ENCODE measurements at places on chromosomes 3 and 15.

GRCh38 chr3:118550556-118550955 lies 484.1 kb downstream of the IGSF11 start:
- no peak for DNase-seq

DNA sequence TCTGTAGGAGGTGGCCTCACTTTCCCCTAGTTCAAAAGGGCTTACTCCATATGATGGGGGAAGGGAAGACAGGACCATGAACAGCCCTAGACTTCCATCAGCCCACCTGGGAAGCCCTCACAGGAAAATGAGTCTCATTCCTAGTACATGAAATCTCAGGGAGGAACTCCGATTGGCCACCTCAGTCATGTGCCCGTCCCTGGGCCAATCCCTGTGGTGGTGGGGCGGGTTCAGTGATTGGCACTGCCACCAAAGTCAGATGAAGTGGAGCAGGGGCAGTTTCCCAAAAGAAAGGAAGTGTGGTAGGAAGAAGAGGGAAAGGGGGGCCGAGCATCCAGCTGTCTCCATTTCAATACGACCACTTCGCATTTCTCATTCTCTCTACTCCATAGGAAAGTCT lies 25.9 kb upstream of the GP9 start:
- no peak for DNase-seq

DNA sequence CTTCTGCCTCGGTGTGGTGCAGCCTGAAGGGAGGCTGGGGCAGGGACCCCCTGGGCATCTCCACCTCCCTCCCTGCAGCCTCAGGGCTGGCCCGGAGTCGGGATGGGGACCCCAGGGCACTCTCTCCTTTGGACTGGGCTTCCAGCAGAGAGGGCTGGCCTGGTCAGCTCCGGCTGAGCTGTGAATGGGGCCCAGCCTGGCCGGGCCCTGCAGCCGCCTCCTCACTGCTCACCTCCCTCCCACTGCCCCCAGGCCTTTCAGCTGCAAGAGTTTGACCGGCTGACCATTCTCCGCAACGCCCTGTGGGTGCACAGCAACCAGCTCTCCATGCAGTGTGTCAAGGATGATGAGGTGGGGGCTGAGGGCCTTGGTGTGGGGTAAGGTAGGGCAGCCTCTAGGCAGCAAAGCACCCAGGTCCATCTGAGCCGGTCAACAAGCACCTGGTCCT lies 36.0 kb downstream of the PSTPIP1 start:
- DNase-seq = no peak

DNA sequence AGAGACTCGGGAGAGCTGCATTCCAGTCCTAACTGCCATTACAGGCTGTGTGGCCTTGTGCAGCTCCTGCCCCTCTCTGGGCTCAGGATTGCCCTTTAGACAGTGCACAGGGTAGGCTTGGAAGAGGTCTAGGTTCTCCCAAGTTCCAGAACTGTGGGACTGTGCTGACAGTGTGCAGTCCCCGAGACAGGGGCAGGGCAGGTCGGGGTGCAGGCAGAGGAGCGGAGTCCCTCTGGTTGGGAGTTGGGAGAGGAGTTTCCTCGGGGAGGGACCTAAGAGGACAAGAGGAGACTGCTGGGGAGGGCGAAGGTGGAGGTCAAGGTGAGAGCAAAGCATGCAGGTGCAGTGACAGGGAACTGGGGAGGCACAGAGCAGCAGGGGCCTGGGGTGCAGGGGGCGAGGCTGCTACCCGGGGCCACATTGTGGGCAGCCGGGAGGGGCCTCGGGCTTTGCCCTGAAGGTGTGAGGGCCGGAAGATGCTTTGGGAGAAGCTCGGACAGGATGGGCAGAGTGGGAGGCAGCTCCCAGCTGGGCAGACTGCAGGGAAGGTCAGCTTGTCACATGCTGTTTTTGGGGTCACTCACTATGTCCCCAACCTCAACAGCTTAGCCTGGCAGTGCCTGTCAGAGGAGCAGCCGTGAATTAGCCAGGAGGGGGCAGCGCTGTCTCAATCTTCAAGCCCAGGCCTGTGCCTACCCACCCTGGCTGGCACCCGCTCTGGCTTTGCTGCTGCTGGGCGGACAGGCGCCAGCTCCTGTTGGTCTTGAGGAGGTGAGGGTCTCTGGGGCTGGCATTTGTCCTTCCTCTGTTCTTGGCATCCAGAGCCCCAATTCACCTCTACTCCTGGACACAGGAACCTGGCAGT lies 15.4 kb upstream of the CSPG4 start:
- DNase-seq = no peak

- DNase-seq = no peak
Observed at GRCh38 chr15:59739557-59740186, 50.6 kb upstream of the BNIP2 start.

DNA sequence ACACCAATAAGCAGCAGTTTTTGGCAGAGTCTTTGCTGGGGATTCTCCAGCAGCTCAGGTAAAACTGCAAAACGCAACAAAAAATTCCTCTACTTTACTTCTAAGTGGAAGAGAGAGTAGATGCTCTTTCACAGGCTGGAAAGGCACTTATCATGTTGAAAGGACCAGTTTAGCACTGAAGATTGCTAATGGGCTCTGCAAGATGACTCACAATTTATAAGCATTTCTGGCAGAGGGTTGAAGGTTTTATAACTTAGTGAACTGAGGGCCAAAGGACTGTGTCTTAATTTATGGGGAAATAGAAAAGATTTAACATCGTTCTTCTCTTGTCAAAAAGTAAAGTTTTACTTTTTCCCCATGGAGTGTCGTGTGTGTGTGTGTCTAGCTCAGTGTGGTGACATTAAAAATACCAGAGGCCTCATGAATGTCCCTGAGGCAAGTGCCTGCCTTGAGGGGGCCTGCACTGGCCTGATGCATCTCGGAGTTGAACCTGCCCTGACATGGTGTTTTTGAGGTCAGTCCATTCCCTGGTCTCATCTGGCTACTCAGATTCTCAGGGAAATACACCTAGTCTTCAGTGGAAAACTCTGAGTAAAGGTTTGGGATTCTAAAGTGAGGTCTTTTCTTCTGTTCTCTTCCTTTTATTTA lies 1092.0 kb downstream of the NAALADL2 start:
- DNase-seq = no peak

DNA sequence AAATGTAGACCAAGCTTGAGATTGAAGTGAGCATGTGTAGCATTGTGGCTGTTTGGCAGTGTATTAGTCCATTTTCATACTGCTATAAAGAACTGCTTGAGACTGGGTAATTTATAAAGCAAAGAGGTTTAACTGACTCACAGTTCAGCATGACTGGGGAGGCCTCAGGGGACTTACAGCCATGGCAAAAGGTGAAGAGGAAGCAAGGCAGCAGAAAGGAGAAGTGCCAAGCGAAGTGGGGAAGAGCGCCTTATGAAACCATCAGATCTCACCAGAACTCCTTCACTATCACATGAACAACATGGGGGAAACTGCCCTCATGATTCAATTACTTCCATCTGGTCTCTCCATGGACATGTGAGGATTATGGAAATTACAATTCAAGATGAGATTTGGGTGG lies 8.6 kb upstream of the CERS3 start:
- DNase-seq = no peak

- DNase-seq = no peak
Observed at GRCh38 chr3:50010959-50011358, 71.0 kb downstream of the RBM6 start.

GRCh38 chr15:89174476-89174875 lies 46.9 kb downstream of the RLBP1 start:
- no peak for DNase-seq

- peak; percentile 67 for DNase-seq
Observed at GRCh38 chr15:94370206-94370935, 139.0 kb downstream of the MCTP2 start.

DNA sequence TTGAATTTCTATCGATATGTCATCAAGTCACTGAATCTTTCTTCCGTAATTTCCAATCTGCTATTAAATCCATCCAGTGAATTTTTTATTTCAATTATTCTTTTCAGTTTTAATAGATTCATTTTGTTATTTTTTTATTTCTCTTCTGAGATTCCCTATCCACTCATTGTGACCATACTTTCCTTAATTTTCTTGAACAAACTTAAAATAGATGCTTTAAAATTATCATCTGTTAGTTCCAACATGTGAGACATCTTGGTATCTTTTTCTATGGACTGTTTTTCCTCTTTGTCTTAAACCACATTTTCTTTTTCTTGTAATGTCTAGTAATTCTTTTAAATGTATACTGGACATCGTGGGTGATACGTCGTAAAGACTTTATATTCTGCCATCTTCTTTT lies 236.6 kb upstream of the TLE3 start:
- no peak for DNase-seq

- DNase-seq = no peak
Observed at GRCh38 chr3:184670091-184670602, 41.7 kb downstream of the MAGEF1 start.

DNA sequence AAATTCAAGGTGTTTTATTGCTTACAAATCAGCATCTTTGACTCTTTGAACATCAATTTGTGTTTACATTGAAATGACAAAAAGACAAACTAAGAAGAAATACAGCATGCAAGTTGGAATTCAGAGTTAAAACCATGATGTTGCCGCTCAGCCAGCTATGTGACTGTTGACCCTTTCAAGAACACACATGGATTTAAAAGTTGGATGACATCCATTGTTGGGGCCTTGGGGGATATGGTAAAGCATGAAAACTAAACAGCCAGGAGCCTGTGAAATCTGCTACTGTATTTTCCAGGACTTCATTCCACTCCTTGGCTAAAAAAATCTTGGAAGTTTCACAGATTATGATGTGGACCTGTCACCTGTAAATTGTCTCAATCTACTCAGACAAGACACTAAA lies 4.6 kb downstream of the P2RY1 start:
- DNase-seq = no peak

GRCh38 chr15:63831041-63831440 lies 2.7 kb downstream of the HERC1 start:
- DNase-seq = no peak

GRCh38 chr3:151878465-151878864 lies 5.0 kb downstream of the SUCNR1 start:
- DNase-seq = no peak

DNA sequence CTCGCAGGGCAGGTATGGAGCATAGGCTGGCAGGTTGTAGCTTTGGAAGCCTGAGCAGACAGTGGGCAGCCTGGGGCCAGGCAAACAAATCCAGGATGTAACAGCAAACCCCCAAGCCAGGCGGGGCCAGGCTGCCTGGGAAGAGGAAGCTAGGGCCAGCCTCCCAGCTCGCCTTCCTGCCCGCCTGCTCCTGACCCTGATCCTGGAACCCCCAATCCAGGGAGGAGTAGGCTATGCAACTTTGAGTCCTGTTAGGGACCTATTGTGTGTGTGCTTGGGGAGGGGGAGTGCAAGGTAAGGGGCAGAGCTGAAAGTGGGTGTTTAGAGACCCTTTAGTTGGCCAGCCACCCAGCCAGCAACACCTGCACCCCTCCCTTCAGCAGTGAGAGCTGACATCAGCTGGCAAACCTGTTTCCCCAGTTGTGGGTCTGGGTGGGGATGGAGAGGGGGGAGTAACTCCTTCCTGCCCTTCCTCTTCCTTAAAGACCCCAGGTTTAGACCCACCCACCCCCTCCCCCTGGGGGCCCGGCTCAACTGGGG lies 2.5 kb downstream of the NBEAL2 start:
- DNase-seq = no peak

GRCh38 chr15:39183164-39183881 lies 397.6 kb upstream of the THBS1 start:
- DNase-seq = no peak

- no peak for DNase-seq
Observed at GRCh38 chr3:171967932-171968678, 71.3 kb upstream of the FNDC3B start.

GRCh38 chr3:127049393-127049792 lies 66.5 kb downstream of the PLXNA1 start:
- DNase-seq = no peak

- no peak for DNase-seq
Observed at GRCh38 chr3:119543147-119543546, 16.3 kb downstream of the CD80 start.

- no peak for DNase-seq
Observed at GRCh38 chr3:156201411-156202405, 81.3 kb downstream of the KCNAB1 start.

DNA sequence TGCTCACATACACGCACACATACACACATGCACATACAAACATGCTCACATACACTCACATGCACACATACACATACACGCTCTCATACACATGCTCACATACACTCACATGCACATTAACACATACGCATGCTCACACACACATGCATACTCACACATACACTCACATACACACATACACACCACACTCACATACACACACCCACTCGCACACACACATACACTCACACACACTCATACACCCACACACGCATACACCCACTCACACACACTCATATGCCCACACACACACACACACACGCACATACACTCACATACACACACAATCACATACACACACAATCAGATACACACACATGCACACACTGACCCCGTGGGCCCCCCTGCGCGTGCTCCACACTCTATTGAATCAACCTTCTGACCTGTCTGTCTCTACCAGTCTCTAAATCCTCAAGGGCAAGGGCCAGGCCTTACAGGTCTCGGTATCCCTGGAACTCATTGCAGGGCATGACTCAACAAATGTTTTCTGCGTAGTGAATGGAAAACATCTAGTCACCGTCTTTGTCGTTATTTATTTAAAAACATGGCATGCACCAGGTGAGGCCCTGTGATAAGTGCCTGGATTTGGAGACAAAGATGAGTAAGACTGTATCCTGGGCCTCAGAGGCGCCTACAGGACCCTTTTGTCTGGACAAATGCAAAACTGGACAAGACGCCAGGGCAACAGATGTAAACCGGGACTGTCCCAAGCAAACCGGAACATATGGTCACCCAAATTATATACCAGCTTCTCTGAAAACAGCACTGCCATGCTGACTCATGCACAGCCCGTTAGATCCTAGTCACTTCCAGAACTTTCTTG lies 41.8 kb downstream of the GRK7 start:
- DNase-seq = no peak

GRCh38 chr3:81521855-81522254 lies 239.6 kb downstream of the GBE1 start:
- DNase-seq = no peak

DNA sequence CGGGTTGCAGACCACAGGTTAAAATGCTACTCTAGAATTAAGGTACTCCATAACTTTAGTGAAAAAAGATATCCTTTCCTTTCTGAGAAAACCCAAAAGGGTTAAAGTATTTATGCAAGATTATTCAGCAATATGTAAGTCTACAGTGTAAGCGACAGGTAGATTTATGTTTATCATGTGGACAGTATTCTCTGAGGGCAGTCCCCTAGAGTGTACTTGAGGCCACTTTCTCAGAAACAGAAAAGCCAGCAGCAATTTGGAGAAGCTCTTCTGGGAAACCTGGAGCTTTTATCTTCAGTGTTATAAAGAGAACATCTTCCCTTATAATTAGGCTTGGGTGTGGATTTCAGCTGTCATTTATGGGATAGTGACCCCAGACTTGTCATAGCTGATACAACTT lies 8.9 kb downstream of the ST3GAL6 start:
- DNase-seq = no peak

DNA sequence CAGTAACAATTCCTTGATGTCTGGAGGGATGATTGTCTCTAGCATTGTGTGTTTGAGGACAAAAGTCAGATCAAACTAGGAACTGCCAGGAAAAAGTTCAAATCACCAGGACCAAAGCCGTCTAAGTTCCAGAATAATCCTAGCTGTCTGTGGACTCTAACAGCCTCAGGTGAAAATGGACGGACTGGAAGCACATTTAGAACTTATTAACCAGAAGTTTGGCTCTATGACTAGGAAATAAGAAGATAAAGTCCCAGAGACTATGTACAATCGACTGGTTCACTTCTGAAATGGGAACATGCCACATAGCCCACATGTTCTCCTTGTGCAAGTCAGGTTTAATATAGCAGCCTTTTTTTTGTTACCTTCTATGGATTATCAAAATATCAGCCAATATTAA lies 50.6 kb upstream of the SGO1 start:
- DNase-seq = no peak

- no peak for DNase-seq
Observed at GRCh38 chr15:101129851-101130380, 121.9 kb downstream of the CHSY1 start.
